ENCODE measurements at places on chromosomes 7 and 10.

DNA sequence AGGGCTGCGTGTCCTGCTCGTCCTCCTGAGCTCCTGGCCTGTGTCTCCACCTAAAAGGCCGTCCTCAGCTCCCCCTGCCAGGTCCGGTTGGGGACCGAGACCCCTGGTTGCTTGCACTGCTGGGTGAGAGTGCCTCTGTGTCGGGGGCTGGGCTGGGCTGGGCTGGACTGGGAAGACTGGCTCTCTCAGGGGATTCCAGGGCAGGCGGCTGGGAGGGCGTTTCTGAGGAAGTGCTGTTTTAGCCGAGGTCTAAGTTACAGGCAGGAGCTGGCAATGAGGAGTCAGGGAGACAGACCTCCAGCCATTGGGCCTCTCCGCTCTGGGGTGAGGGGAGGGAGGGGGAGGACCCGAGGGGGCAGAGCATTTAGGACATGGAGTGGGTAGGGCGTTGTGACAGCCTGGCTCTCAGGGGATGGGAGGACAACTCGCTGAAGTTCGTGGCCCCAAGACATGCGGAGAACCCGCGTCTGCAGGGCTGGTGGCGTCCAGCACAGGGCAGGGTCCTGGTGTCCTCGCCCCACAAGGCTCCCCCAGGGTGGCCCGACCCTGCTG is 20.9 kb downstream of the FOXK1 start:
- DNase-seq: no peak

DNA sequence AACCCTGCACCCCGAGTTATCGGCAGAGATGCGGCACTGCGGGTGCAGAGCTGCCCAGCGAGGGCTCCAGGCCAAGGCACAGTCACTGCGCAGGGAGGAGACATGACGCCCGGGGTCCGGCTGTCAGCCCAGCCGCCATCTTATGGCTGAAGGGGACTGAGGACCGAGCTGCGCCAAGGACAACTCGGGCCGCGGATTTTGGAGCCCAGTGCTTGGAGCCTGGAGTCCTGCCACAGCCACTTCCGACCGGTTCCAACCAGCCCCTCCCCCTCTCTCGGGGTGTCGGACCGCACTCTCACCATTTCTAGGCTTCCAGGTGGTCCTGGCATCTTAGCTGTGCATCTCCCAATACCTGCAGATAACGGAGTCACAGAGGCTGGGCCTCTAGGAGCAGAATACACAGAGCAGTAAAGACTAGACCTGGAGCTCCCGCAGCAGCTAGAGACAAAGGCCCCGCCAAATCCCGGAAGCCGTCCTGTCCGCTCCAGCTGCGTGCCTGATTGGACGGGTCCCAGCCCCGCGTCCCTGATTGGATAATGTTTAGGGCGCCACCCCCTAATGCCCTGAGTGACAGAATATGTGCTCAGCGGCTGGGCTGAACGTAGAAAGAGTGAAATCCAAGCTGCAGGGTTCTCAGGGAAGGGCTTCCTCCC is at the start of gene ZNF680:
TSS of gene ZNF680 (minus strand) at position 446 of the 653 bp plus-strand sequence. CDS start at position 329, 117 bp downstream.
- DNase-seq: peak; percentile 98

DNA sequence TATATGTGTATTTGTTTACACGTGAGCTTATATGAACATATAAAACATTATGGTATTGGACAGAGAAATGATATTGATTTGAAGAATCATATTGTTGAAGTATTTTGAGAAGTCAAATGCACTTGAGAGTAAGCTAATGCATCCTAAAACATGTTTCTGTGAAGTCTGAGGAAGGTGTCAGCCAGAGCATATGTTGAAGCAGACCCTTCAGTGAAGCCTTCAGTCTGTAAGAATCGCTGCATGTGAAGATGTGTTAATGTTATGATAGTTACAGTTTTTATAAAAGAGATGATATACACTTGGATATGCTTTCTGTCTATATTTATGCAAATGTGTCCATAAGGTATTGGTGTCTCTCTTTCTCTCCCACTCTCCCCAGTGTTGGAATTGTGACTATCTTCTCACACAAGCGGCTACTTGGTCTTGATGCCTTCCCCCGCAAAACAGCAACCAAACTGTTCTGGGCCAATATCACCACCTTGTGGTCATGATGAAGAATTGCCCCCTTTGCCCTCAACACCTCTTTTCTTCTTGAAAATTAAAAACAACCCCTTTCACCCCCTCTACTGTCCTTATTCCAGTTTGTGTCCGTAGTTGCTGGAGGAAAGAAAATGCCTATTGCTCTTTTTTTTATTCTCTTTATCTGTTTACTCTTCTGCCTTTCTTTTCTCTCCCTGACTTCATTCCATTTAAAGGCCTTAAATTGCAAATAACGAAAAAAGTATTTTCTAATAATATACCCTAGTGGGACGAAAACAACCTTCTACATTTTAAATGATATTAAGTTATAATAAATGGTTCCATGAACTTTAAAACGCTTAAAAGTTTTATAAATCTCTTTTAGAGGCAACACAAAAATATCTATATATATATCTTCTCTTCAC is 64.9 kb downstream of the IKZF1 start:
- peak; percentile 71 for DNase-seq

- DNase-seq: no peak
Measured at GRCh38 chr7:30468791-30469190, 9.8 kb downstream of the NOD1 start.

- DNase-seq: peak; percentile 3
Measured at GRCh38 chr10:129605986-129606518, 139.0 kb downstream of the MGMT start.

GRCh38 chr7:422886-423225 is 96.8 kb downstream of the PDGFA start:
- DNase-seq: no peak

- no peak for DNase-seq
Measured at GRCh38 chr10:69871074-69871473, 69.4 kb downstream of the COL13A1 start.

DNA sequence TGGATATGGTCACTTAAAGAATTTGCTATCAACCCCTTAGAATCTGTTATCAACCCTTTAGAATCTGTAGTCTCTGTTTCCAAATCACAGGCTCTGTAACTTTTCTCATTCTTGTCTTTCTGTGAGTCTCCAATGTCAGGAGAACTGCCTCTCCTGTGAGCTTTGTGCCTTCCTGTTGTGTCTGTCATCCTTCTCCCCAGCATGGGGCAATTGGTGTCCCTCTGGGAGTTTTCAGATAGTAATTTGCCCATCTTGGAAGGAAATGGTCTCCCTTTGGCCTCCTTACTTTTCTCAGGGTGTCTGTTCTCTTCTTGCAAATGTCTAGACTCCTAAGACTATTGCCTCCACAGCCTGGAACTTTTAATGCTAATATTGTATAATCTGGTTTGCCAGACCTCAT is 521.9 kb downstream of the NRG3 start:
- DNase-seq: peak; percentile 45

GRCh38 chr10:63819753-63820329 is 298.6 kb downstream of the REEP3 start:
- DNase-seq: peak; percentile 58

- peak; percentile 8 for DNase-seq
Measured at GRCh38 chr10:87878664-87879459, 15.4 kb downstream of the PTEN start.

DNA sequence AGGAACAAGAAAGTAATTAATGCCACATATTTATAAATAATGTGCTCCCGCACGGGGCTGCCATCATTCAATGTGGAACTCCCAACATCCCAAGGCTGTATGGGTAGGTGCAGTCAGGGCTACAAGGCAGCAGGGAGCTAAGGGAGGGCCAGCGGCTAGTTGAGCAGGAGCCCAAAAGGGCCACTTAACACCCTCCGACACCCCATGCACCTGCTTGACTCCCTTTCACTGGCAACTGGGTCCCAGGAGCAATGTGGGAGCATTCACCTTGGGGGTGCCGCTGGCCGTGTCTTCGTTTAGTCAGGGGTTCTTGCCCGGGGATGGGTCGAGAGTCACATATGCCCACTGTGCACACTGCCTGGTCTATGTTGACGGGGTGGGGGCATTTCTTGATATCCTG is 27.9 kb downstream of the SCART1 start:
- DNase-seq: no peak

DNA sequence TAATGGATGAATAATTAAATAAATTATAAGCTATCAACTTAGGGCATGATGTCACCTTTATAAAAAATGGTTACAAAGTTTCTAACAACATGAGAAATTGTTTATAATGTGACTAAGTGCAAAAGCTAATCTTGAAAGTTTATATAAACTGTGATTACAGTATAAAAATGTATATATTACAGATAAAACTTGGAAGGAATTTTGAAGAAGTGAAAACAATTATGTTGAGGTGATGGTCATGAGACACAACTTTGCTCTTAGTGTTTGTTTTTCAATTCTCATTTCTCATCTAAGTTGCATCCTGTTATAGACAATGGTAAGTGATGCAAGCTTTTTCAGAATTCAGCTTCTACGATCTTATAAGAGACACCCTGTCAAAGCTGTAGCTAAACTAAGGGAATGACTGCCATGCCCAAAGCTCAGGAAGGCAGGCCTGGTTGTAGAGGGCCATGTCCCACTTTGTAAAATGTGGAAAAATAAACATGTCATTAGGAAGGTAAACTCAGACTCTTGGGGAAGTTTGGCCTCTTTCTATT is 23.9 kb downstream of the MACC1 start:
- no peak for DNase-seq

- no peak for DNase-seq
Measured at GRCh38 chr10:33412653-33413361, 78.3 kb upstream of the NRP1 start.

DNA sequence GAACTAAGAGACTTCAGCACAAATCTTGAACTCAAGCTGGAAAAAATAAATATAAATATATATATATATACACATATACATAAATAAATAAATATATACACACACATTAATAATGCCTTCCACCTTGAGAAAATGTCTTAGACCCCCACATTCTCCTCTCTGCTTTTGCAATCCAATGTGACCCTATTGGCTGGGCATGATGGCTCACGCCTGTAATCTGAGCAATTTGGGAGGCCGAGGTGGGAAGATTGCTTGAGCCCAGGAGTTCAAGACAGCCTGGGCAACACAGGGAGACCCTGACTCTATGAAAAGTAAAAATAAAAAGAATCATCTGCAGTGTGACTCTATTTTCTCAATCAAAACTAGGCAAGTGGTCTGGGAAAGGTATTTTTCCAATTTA is 424.1 kb upstream of the NFE2L3 start:
- DNase-seq: peak; percentile 73

DNA sequence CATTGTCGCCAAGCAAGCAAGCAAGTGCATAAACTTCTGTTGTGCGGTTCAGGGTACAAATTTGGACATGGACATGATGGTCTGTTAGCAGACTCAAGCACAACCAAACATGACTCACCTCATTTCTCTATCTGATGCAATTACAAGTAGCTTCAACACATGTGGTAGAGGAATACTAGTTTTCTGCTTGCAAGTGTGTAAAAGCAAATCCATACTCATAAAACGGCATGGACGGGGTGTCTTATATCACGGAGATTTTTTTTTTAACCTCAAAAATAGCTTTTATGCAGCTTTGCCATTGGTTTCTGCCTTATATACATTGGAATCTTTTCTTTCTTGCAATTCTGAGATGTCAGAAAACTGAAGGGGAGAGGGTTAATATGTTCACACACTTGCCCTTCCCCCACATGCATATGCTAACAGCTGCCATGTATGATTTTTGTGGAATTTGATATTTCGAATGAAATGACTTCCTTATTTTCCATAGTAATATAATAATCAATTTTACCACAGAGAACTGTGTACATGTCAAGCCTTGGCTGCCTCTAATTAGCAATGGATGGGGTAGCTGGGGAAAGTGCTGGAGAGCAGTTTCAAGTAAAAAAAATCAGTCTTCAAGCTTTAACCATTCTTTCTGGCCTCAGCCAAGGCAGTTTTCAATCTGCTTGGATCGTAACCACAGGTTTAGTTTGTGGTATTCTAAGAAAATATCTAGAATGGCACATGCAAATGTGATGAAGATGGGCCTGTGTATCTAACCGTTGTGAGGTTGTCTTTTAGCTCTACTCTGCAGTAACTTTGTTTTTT is 106.0 kb upstream of the PDCD4 start:
- no peak for DNase-seq

- no peak for DNase-seq
Measured at GRCh38 chr10:108556186-108556585, 1367.1 kb downstream of the XPNPEP1 start.
